ENCODE measurements at places on chromosomes 11 and 22. TPM values are rescaled to one million over a fixed set of nuclear protein-coding genes. Genes with fewer than 3 reads are reported as not detected.

- peak overlapping the region; percentile 71 for H3K4me3 ChIP-seq
- no peaks in the 10 kb centered on the region for H3K36me3 ChIP-seq
- peaks cover 22% of the 10 kb centered on the region for H3K4me1 ChIP-seq
Measured at GRCh38 chr22:46748908-46749675, 11.0 kb upstream of the CERK start.

DNA sequence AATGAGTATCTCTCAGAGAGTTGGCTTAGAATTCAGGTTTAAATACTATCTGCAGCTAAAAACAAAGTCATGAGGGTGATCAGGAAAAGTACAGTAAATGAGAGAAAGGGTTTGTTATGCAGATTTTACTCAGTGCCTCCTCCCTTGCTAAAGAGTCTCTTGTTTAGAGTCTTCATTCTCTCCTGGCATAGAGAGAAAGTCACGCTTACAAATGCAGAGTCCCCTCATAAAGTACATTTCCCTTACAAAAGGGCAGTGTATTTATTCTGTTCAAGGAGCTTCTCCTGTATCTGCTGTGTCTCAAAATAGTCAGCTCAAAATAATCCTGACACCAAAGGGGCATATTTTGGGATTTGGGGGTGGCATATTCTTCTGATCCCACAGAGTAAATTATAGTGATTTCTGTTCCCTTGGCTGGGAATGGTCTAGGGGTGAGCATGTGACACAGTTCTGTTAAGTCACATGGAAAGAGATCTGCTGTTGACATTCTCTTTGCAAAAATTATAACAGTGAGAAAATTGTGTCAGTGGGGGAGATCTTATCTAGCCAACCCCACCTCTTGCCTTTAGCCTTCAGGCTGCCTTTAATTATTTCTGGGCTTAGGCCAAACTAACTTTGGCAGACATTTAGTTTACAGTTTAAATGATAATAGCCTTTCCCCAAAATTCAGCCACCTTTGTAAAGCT, 102.9 kb downstream of the MTNR1B start:
- no peak for DNase-seq
- no peak overlapping the region for H3K4me3 ChIP-seq
- H3K27me3 ChIP-seq: peaks cover 4% of the 10 kb centered on the region
- H3K36me3 ChIP-seq: no peaks in the 10 kb centered on the region
- H3K4me1 ChIP-seq: no peaks in the 10 kb centered on the region
- no peak overlapping the region for H3K27ac ChIP-seq

Gene CCDC88B
- 142 TPM for total RNA-seq

DNA sequence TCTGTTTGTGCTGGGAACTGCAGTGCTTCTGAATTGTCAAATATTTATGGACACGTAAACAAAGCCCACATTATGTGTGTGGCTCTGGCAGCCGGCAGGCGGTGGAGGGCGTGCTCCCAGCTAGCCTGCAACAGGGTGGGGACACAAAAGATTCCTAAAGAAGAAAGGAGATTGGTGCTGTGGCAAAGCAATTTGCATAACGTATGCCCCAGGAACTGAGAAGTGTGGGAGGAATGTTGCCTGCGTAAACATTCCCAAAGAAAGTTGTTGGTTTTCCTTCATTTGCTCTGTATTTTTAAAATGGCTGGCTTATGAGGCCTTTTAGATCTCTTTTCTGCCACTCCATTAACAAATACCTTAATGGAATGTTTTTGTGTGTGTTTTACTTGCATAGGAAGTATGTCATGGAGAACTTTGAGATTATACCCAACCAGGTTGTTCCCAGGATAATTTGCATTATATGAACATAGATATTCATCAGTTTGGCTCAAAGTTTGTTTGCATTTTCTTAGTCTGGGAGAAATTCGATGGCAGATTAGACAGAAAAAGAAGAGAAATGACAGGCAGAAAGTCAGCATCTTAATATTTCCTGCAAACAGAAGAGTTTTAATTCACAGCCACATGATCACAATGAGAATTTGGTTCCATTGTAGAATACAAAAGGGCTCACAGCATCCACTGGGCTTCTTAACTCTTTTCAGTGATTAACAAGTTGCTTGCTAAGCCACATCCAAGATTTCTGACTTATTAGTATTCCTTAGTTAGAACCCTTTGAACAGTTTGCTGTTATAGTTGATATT, 41.8 kb upstream of the DLAT start:
- H3K27me3 ChIP-seq: peaks cover 8% of the 10 kb centered on the region
- H3K27ac ChIP-seq: no peak overlapping the region
- no peak for DNase-seq
